ENCODE measurements at places on chromosomes 11 and 22.

DNA sequence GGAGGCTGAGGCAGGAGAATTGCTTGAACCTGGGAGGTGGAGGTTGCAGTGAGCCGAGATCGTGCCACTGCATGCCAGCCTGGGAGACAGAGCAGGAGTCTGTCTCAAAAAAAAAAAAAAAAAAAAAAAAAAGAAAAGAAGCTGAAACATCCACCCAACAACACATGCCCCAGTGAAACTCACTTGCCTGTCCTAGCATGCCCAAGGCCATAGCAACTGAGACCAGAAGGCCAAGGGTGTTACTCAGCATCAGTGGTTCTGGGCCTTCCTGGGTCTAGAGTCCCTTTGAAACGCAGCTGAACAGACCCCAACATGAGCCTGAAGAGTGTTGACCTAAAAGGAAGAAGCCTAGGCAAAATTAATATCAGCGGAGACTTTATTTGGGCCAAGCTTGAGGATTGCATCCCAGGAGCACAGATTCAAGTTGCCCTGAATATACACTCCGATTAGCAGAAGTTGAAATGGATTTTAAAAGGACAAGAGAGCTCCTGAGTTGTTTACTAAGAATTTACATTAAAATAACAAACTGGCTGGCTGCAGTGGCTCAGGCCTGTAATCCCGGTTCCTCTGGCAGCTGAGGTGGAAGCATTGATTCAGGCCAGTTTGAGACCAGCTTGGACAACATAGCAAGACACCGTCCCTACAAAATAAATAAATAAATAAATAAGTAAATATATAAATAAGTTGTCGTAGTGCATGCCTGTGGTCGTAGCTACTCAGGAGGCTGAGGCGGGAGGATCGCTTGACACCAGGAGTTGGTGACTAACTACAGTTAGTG is 7.0 kb downstream of the PRDX5 start:
- no peak for DNase-seq

GRCh38 chr11:131713529-131714134 is 343.2 kb downstream of the NTM start:
- no peak for DNase-seq

GRCh38 chr22:50301581-50301991 is 5.9 kb downstream of the PLXNB2 start:
- no peak for DNase-seq

DNA sequence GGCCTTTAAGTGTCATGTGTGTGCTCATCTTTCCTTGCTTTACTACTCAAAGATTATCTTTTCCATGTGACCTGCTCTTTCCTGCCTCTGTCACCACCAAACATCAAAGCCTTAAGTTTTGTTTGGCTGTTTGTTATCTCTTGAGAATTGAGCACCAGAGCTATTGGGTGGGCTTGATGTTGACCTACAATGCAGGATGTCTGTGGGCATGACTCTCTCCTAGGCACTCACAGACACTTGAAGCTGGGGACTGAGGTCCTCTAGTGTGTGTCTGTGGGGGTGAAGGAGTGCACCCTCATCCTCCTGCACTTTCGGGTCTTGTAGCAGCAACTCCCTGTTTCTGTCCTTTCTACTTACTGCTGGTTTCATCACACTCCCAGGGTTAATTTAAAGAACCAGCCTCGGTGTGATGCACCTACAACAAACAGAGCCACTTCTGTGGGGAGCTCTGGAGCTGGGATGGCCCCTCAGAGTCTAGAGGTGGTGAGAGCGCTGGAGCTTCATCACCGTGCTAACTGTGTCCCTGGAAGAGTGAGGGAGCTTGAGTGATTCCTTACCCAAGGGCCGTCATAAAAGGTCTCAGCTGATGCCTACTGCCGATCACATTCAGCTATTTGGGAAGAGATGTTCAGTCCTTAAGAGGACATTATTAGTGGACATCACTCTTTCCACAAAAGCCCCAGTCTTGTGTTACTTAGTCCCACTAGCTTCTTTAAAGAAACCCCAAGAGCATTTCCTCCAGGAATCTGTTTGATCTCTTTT is 56.3 kb downstream of the LRRC74B start:
- no peak for DNase-seq

DNA sequence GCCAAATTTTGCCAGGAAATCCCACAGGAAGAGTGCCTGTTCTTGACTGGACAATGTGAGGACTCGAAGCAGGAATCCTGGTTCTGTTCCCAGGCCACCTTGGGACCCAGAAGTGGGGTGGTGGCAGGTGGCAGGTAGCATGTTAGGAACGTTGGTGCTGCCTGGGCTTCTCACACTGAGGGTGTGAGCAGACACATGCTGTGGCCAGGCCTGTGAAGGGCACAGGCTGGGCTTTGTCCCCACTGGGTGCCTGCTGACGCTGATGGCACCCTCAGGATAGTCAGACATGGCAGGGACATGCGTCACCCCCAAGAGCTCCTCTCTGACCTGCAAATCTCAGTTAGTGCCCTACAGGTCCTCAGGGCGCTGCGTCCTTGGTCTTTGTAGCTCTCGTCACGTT is 21.1 kb upstream of the NECTIN1 start:
- DNase-seq: no peak

GRCh38 chr22:46318576-46318975 is 16.9 kb upstream of the TRMU start:
- DNase-seq: no peak

DNA sequence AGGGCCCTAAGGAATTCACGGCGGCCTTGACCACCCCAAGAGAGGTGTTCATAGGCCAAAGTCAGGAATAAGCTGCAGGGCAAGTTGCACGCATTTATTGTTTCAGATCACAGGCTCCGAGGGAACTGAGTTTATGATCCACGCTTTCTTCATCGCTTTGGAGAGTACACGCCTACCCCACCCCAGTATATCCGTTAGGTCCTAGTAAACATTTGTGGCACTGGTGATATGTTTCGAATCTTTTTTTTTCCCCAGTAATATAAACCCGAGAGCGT is 805 bp downstream of the GANAB start:
- DNase-seq: no peak

DNA sequence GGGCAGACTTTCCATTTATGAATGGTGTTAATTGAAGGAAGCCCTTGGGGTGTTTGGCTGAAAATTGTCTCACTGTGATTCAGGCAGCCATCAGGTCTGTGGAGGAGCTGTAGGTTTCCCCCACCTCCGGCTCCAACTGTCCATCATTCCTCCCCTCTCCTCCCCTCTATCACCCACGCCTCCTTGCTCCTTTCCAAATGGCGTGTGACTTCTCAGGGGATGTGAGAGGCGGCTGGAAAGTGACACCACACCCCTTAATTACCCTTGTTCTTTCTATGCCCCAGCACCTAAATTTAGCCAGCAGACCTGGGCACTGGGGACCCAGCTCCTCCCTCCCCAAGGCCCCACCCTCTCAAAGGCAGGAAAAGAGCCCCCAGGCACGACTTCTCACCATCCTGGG is 38.1 kb upstream of the SYT7 start:
- DNase-seq: no peak

- no peak for DNase-seq
Observed at GRCh38 chr11:127003260-127003981, 2.9 kb upstream of the KIRREL3 start.

DNA sequence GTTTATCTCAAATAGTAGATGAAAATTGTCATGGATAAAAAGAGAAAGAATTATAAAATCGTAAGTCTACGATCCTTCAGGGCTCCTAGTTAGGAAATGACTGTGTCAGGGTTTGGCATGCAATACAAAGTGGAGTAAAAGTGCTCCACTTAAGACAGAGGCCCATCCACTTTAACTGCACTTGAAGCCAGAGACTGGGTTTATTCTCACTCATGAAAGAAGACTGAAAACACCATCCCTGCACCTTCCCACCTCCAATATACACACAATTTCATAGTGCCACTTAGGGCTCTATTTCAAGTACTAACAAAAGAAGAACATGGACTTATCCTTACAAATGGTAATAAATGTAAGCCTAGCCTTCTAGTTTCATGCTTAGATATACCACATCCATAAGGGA is 70.7 kb downstream of the ANO5 start:
- no peak for DNase-seq

DNA sequence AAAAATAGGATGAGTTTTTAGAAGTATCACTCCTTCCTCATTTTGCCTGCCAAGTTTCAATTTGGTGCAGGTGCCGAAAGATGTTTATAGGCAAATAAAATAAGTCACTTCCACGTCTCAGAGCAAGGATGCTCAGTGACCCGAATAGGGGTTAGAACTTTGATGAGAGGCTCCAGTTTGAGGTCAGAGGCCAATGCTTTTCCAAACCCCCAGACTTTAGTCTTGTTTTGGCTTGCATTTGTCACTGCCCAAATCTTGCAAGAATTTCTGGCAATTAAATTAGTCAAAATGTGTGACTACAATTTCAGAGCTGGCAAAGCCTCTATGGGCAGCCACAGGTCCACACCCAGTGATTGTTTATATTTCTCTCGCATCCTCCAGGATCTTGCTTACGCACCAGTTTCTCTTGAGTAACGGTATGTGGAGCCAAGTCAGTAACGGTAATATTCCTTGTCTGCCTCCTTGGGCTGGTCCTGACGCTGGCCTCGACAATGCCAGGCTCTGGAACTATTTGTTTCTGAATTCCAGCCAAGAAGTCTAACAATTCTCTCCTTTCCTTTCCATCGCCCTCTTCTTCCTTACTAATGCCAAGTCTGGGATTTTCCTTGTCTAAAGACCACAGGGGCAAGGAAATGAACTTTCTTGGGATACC is 9.9 kb upstream of the NUP160 start:
- no peak for DNase-seq

DNA sequence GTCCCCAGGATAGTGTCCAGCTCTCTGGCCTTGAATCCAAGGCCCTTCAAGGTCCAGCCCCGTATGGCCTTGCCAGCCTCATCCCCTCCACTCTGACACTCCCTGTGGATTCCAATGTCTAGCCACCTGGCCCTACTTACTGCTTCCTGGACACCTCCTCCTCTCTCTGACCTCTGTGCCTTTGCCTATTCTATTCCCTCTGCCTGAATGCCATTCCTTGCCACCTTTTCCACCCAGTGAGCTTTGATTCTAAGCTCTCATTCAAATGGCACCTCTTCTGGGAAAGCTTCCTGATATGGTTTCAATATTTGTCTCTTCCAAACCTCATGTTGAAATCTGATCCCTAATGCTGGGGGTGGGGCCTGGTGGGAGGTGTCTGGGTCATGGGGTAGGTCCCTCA is 31.9 kb upstream of the TTLL12 start:
- no peak for DNase-seq

DNA sequence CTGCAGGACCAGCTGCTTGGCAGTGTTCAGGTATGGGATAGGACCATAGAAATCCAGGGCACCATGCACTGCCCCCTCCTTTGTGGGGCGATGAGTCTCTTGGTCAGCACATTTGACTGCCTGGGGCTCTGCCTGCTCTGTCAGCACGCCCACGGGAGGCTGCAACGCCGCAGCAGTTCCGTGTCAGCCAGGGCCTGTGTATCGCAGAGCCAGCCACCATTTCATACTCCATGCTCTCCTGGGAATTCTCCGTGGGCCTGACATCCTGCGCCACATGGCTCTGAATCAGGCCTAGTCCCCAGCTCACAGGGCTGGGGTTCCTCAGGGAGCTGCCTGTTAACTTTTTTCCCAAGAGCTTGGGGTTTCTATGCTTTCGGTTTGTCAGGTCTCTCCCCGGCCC is 16.9 kb upstream of the RELT start:
- no peak for DNase-seq

GRCh38 chr22:38699143-38699542 is 1.6 kb downstream of the JOSD1 start:
- DNase-seq: no peak

- DNase-seq: no peak
Observed at GRCh38 chr11:59773083-59773440, 17.9 kb downstream of the STX3 start.

DNA sequence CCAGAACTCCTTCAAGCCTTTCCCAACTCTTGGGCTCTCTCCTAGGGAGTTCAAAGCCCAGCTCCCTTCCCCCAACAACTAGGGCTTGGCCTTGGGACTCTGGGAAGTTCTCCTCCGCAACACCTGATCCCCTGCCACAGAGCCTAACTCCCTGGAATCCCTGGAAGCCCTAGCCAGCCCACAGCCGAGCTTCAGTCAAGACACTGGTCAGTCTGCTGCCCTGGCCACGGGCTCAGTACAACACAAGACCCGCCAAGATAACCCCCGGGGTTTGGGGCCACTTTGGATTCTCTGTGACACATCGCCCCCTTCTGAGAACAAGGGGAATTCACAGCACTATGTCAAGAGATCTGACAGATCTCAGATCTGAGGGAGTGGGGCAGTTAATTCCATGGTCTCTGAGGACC is 58.3 kb downstream of the SLC22A12 start:
- DNase-seq: peak; percentile 11

GRCh38 chr11:27241311-27242122 is 121.5 kb downstream of the CCDC34 start:
- DNase-seq: no peak

DNA sequence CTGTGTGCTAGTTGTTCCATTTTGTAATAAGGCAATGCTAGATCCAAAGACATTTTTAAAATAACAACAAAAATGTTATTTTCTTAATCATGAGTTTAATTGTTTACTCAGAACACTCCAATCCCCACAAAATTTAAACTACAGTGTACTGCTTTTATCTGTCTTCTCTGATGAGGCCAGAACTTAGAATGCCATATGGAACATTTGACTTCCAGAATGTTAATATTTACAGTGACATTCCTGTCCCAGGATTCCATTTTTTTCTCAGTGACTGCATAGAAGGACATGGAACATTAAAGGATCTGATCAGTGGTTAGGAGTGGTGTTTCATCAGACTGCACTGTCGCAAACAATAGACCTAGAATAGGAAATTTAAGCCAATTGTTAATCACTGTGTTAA is 494.9 kb upstream of the ARHGAP42 start:
- no peak for DNase-seq

GRCh38 chr11:118295815-118296454 is 8.6 kb upstream of the CD3E start:
- no peak for DNase-seq

DNA sequence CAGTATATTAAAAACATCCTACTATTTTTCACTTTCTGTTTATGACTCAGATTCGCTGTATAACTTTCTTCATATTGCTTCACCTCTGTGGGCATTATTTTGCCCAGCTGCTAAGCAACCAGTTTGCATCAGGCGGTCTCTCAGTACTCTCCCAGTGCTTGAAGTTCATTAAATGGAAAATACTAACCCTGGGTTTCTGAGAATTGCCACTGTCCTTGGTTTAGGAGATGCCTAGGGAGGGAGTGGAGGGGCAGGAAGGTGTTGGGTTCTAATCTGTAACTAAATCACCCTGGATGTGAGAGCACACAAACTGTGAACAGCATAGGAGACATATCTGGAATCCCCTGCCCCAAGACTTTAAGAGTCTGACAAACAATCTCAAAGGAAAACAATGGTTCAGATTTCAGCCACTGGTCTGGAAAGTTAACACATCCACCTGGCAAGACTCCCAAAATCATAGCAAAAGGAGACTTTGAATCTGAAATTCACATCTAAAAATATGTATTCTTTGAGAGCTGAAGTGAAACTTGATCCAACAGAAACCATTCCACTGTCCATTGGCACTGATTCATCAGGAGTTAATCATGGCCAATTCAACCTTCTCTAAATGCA is 540.0 kb downstream of the SOX6 start:
- DNase-seq: no peak
